Right cardiac atrium (tissue), 5 donors: ENCODE measurements at places on chromosomes 13 and 19. TPM values are rescaled to one million over a fixed set of nuclear protein-coding genes. Genes with fewer than 3 reads are reported as not detected.

Gene GAPDHS
- polyA plus RNA-seq, result not detected

Gene CYP2A6
- not detected for polyA plus RNA-seq

- DNase-seq, result peak; percentile 77
Observed at GRCh38 chr19:36151144-36152018, 866 bp downstream of the COX7A1 start.

- no peak for DNase-seq
Observed at GRCh38 chr13:20190481-20191310, 2.0 kb downstream of the GJB2 start.

- no peak for DNase-seq
Observed at GRCh38 chr13:112634102-112634501, 46.1 kb upstream of the TUBGCP3 start.
